ENCODE measurements at places on chromosomes 13 and 19.
A peak's percentile ranks its signal among the peaks of the same experiment; 100 is the strongest.

GRCh38 chr13:111178402-111178801 is 63.3 kb downstream of the ARHGEF7 start:
- DNase-seq, result no peak

DNA sequence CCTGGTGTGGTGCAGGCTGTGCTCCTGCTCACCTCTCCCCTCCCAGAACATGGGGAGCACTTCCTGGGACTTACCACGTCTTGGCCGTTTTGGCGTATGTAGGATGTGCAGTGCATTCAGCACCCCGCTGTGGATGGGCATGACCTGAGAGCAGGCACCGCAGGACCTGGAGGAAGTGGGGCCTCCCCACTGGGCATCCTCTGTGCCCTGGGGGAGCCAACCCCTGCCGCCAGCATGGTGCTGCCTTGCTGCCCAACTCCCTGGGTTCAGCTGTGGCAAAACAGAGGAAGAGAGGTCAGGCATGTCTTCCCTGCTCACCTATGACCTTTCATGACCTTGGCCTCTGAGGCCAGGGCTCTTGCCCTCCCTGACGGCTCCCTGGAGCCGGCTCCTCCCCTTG is 103.5 kb downstream of the RAB20 start:
- no peak for DNase-seq

- DNase-seq, result no peak
Measured at GRCh38 chr19:5397804-5398692, 57.2 kb upstream of the ZNRF4 start.

DNA sequence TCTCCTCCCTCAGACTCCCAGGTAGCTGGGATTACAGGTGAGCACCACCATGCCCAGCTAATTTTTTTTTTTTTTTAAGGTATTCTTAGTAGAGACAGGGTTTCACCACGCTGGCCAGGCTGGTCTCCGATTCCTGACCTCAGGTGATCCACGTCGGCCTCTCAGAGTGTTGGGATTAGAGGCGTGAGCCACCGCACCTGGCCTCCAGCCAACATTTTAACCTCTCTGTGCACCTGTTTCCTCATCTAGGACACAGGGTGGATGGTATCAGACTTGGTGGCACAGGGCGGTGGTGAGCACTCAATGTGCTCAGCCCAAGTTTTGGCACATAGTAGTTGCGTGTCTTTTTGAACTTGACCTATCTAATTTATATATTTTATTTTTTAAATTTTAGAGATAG is 12.5 kb downstream of the APBA3 start:
- no peak for DNase-seq

- no peak for DNase-seq
Measured at GRCh38 chr13:26247608-26248007, 6.3 kb upstream of the CDK8 start.

DNA sequence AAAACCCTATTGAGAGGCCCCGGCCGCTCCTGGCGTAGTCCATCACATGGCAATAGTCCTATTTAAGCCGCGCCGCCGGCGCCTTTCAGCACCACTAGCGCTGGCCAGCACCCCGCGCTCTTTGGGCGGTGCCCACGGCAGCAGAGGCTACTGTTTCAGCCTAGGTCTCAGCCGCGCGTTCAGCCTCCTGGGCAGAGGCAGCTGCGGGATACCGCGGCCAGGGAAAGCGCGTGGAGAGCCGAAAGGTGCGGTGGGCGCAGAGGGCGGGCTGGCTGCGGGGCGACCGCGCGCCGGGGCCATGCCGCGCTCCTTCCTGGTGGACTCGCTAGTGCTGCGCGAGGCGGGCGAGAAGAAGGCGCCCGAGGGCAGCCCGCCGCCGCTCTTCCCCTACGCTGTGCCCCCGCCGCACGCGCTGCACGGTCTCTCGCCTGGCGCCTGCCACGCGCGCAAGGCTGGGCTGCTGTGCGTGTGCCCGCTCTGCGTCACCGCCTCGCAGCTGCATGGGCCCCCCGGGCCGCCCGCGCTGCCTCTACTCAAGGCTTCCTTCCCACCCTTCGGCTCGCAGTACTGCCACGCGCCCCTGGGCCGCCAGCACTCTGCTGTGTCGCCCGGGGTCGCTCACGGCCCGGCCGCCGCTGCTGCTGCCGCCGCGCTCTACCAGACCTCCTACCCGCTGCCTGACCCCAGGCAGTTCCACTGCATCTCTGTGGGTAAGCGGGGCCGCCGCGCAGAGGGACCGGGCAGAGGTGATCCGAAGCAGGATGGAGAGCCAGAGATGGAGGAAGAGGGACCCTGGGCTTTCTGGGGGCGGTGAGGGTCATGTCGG is at the start of gene GSX1:
TSS of gene GSX1 (plus strand) at position 91 of the 826 bp plus-strand sequence. CDS start at position 299, 208 bp downstream.
- peak; percentile 33 for DNase-seq

GRCh38 chr13:29254626-29255370 is 340.7 kb downstream of the SLC7A1 start:
- no peak for DNase-seq

DNA sequence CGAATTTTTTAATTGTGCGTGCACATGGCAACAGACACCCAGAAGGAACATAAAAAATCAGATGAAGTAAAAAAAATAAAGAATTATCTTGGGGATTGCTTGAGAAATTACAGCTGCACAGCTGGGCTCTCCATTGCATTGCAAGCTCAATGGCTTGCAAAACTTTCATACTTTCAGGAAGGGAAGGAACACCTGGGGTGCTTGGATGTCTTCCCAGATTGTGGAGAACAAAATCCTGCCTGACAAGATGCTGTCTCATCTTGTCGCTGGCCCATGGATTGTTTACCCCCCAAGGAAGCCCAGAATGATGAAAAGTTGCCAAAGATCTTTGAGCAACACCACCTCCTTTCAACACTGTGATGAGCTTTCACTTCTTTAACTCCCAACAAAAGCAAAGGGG is 11.0 kb upstream of the CASP14 start:
- DNase-seq, result peak; percentile 75

DNA sequence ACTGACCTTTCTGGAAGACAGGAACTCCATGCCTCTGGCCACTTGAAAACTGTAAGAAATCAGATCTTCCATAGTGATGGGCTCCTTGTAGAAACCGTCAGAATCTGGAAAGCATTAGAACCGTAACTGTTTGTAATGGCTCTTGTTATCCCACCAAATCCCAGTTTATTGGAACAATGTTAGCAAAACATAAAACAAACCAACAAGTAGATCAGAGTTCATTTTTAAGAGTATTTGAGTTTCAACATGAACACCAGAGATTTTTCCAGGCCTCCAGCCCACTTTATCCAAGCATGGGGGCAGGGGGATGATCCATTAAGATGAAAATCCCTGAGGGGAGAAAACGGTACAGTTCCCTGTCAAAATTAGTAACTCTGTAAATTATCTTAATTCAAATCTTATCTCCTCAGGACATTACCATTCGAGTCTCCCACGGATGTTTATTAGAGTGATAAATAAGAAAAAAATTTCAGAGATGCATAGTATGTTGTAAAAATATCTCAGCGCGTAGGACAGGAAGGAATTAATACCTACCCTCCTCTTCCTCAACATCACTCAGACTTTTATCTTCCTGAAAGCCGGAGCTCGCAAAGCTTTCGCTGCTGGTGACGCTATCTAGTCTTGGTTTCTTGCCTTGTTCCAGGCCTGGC is 172.5 kb downstream of the FLT1 start:
- no peak for DNase-seq

GRCh38 chr13:45149964-45150363 is 29.7 kb downstream of the GTF2F2 start:
- no peak for DNase-seq

DNA sequence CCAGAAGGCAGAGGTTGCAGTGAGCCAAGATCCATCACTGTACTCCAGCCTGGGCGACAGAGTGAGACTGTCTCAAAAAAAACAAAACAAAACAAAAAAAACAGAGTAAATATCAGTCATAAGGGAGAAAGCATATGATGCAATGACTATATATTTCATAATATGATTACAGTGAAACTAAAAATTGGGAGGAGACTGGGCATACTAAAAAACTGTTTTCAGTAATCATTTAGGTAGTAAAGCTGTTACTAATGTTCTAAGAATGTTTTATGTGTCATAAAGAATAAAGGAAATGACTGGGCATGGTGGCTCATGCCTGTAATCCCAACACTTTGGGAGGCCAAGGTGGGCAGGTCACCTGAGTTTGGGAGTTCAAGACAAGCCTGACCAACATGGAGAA is 15.9 kb downstream of the ZNF573 start:
- DNase-seq, result no peak

- no peak for DNase-seq
Measured at GRCh38 chr19:13029893-13030292, 34.6 kb downstream of the NFIX start.

GRCh38 chr13:112752711-112753541 is 63.1 kb downstream of the ATP11A start:
- DNase-seq, result no peak

DNA sequence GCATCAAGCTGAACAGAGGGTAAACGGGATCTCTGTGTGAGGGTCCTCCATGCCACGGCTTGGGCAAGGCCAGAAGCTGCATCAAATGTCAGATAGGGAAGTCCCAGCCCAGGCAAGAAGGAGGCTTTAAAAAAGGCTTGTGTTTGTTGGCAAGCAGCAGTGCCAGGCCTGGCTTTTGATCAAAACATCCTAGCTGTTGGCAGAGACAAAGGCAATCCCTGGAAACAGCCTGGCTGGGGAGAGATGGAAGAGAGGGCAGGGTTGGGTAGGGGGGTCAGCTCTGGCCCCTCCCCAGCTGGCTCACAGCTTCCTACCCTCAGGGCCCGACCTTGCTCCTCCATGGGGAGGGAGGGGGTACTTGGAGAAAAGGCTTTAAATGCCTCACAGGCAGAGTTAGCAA is 61.8 kb upstream of the KCTD15 start:
- no peak for DNase-seq

- no peak for DNase-seq
Measured at GRCh38 chr19:49786376-49786820, 19.6 kb downstream of the AP2A1 start.

DNA sequence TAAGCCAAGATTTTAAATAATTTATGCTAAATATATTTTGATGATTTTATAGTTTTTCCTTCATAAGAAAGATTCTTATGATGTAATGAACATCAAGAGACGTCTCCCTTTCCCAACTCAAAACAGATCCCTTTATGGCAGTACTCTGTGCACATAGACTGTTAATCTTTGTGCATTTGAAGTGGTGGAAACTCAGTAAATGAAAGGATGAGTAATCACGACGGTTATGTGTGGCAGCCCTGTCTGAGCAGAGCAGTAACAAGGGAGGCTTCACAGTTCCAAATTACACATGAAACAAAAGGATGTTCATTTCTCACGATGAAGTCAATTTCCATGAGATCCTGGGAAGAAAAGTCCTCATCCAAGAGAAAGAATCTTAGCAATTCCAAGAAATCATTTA is 498.1 kb downstream of the KLF5 start:
- DNase-seq, result no peak

DNA sequence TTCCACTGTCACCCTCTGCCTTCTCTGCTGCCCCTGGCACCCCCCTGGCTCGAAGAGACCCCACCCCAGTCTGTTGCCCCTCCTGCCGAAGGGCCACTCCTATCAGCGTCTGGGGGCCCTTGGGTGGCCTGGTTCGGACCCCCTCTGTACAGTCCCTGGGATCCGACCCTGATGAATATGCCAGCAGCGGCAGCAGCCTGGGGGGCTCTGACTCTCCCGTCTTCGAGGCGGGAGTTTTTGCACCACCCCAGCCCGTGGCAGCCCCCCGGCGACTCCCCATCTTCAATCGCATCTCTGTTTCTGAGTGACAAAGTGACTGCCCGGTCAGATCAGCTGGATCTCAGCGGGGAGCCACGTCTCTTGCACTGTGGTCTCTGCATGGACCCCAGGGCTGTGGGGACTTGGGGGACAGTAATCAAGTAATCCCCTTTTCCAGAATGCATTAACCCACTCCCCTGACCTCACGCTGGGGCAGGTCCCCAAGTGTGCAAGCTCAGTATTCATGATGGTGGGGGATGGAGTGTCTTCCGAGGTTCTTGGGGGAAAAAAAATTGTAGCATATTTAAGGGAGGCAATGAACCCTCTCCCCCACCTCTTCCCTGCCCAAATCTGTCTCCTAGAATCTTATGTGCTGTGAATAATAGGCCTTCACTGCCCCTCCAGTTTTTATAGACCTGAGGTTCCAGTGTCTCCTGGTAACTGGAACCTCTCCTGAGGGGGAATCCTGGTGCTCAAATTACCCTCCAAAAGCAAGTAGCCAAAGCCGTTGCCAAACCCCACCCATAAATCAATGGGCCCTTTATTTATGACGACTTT is 2.0 kb downstream of the ZFP36 start:
- no peak for DNase-seq

- no peak for DNase-seq
Measured at GRCh38 chr13:102142473-102142826, 259.4 kb downstream of the FGF14 start.

DNA sequence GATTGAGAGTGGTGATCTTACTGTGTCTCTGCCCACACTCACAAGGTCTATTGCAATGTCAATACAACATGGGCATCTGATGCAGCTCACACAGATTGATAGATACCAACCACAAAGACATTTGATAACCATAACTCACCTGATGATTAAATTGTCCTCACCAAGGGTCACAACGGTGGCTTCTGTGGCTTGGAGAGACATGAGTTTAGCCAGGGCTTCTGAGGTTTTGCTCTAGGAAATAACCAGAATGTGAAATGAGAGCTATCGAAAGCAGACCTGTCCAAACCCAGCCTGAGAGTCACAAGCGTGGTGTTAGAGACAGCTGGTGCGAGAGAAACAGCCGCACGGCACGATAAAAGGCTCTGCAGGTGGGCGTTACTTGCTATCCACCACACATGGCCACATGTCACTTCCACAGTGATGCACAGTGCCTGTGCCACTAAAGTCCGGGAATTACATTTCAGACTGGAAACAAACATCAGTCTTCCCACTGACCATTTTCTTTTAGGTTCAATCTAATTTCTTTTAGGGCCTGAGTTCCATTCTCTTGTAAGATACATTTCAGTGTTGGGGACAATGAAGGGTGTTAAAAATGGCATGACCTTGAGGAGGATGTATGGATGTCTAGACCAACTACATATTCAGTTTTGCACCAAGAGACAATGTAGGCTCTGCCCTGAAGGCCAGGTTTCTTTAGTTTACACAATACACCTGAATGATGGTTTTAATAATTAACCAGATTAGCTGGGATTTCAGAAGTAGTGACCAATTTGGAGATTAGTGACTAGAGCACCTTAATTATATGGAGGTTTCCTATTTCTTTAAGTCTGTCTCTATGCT is 53.7 kb downstream of the ATP7B start:
- no peak for DNase-seq

GRCh38 chr13:105016266-105016665 is 1519.2 kb downstream of the EFNB2 start:
- no peak for DNase-seq
